Stimulated activated CD4-positive, alpha-beta T cell treated with anti-CD3 and anti-CD28 coated beads, Interleukin-4, amount 100 ng/mL, for 1 hour (primary cell): ENCODE measurements at places on chromosomes 3 and 15.
A peak's percentile ranks its signal among the peaks of the same experiment; 100 is the strongest.

- no peak for DNase-seq
Measured at GRCh38 chr3:171828902-171829770, 14.0 kb upstream of the TMEM212 start.

DNA sequence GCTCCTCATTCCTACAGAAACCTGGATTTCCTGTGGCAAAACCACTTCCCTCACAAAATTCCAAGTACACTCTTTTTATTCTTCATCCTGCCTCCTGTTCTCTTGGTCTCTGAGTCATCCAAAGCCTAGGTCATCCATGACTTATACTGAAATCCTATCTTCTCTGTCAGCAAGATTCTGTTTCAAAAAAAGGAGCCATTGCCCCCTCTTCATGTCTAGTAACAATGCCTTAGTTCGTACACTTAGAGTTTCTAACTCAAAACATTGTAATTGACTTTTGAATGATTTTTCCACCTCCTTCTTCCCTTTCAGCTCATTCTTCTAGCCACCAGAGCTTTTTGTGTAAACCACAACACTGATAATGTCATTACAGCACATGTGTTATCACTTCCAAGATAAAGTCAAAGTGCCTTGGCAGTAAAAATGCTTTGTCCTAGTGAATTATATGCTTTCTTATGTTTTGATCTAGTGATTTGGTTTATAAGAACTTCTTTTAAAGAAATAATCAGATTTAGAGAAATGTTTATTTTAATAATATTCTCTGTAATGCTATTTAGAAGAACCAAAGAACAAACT is 256.5 kb upstream of the NECTIN3 start:
- no peak for DNase-seq

GRCh38 chr15:84775867-84776449 is 27.6 kb downstream of the ZNF592 start:
- DNase-seq = no peak

DNA sequence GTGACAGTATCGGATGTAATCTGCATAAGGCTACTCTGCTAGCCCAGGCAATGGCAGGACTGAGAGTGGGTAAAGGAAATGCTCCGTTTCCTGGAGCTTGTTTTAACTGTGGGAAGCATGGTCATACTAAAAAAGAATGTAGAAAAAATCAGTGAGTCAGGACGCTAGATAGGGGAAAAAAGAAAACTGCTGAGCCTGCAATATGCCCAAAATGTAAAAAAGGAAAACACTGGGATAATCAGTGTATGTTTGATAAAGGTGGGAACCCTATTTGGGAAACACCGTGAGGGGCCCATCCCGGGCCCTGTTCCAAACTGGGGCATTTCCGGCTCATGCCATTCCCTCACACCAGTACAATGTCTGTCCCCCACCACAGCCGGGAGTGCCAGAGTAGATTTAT is 775.8 kb downstream of the ZPLD1 start:
- no peak for DNase-seq

DNA sequence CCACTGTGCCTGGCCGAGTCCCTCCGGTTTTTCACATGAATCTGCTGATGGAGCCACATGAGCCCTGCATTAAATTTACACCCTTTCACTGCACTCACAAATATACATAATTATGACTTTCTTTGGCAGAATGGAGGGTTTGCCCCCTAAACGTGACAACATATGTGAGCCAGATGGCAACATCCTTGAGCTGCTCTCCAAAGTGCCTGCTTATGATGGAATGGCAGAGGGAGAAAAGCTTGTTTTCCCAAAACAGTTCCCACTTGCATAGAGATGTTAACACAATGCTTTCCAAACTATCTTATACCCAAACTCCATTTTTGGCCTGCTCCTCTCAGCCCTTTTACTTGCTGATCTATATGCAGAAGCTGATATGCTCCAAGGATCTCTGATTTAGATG is 54.9 kb downstream of the ABCC5 start:
- no peak for DNase-seq

DNA sequence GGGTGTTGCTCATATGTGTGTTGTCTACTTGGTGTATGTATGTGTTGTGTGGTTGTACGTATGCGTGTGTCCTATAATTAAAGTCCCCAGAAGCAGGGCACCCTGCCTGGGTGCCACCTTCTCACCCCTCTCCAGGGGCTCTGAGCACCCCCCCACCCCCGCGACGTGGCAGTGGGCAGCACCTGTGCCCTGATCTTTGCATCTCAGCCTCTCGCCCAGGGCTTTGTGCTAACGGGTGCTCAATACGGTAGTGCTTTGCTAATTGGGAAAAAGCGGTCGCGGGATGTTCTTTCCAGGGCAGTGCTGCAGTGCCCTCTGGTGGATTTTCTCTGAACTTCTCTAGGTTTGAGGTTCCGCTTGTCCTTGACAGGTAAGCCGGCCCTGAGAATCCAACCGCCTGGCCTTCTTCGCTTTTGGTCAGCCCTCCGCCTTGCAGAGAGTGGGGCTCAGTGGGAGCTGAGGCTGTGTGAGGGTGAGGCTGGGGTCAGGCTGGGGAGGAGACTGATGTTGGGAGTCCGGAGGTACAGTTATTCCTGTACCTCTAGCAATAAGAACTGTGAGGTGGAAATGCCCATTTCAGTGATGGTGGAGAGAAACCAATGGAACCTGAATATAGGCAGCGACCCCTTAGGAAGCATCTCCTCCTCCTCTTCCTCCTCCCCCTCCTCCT is 17.6 kb upstream of the EPHB3 start:
- DNase-seq = peak; percentile 58

DNA sequence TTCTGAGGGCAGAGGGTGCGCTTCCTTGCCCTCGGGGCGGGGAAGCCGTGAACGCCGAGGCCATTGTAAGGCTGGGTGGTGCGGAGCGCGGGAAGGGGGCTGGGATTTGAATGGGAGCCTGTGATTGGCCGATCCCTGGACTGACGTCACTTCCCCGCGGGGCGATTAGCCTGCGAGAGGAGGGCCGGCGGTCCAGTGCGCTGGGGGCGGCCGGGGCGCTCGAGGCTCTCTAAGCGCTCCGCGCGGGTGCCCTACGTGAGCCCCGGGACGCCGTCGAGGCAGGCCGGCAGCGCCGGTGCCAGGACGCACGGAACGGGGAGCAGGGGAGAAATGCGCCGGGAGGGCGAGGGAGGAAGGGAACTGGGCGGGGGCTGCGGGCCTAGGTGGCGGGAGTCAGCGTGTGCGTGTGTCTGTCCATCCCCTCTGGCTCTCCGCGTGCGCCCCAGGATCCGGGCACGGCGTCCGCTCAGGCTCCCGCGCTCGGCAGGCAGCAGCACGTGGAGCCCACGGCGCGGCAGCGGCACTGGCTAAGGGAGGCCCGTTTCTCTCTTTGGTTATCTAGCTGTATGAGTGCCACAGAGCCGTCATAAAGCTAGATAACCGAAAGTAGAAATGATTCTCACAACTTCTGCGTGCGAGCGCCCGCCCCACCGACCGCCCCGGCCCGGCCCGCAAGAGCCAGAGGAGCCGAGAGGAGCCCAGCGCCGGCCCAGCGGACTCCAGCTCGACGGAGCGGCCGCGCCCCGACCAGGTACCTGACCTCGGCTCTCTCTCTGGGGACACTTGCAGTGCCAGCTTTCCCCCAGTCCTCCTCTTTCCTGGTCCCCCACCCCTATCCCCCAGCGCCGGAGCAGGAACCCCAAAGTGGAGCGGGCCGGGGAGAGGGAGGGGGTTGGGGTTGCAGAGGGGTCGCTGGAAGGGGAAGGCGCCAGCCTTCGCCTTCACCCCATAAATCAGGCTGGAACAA is 33.1 kb upstream of the POLG start:
- DNase-seq = peak; percentile 20

DNA sequence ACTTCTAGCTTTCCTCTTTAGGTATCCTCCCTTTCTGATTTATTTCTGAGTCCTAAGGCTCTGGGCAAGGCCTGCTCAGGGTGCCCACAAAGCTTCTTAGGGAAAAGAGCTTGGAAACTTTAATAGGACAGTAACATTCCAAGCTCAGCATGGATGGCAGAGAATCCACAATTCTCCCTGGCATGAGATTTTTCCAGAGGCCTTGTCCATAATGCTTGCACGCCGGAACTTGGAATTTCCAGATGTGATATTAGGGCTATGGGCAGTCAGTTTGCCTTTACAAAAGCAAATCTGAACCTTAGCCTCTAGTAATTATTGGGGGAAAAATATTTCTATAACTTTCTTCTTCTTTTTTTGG is 139.0 kb upstream of the RBMS3 start:
- DNase-seq = no peak

- DNase-seq = no peak
Measured at GRCh38 chr3:181484026-181484425, 227.7 kb upstream of the SOX2 start.

DNA sequence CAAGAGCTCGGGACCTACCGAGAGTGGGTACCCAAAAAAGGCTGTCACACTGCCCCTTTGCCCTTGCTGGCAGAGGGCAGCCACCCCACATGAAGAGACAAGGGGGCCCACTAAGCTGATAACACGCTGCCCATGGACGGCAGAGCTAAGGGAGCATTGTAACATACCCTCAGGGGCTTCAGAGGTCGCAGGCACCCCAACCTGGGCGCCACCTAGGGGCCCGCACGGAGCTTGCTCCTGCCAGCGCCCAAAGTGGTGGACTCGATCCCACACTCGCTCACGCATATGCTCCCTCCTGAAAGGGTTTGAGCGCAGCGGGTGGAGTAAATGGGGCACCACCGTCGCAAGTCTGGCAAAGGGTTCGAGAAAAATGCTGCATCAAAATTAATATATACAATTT is 975.4 kb downstream of the ZPLD1 start:
- DNase-seq = no peak

DNA sequence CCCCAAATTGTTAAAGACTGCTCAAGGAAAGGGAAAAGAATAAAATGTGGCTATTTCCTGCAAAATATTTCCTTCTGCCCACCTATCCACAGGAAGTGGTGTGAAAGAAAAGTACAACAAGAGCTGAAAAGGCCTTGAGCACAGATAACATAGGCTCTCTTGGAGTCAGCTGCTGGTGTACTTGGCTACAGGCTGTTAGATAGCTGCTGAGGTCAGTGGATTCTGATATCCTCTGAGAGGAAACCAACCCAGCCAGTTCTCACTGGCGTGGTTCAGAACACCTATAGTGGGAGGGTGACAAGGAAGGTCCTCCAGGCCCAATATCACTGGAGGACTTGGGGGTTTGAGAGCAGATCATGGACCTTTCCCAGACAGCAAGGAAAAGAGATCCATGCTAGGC is 124.4 kb upstream of the GAP43 start:
- DNase-seq = no peak

DNA sequence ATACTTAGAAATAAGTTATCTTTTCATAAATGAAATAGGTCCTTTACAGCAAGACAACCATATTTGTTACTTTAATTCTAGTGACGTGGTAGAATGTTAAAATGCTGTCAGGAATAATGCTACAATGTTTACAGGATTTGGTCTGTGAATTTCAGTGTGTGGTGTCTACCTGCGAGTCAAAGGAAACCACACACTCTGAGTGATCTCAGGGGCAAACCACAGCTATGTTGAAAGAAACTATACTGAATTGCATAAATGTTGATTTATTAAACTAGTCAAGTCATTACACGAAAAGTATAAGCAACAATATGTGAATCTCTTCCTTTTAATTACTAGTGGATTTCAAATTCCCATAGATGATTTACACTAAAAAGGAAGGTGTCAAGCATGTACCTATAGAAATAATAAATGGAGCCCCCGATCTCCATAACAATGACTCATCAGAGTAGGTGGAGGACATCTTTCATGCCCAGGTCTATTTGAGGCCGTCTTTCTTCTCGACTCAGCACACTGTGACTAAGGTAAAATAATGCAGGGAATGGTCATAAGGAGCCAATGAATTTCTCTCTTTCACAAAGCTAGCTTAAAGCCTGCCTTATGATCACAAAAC is 463.0 kb downstream of the ERC2 start:
- no peak for DNase-seq

GRCh38 chr3:40465111-40465407 is 7.9 kb downstream of the RPL14 start:
- no peak for DNase-seq

DNA sequence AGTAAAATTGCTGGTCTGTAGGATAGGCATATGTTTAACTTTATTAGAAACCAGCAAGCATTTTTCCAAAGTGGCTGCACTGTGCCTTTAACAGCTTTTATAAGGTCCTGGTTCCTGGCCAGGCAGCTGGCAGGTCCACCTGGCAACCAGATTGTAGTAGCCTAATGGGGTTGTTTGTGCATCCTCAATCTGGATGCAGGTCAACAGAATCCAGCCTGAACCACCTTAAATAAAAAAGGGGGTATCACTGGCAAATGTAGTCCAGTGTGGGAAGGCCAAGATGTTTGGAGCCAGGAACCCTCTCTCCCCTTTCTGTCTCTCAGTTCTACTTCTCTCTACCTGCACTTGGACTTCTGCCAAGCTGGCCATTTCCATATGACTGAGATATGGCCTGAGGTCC is 200.3 kb downstream of the ZNF621 start:
- DNase-seq = no peak

DNA sequence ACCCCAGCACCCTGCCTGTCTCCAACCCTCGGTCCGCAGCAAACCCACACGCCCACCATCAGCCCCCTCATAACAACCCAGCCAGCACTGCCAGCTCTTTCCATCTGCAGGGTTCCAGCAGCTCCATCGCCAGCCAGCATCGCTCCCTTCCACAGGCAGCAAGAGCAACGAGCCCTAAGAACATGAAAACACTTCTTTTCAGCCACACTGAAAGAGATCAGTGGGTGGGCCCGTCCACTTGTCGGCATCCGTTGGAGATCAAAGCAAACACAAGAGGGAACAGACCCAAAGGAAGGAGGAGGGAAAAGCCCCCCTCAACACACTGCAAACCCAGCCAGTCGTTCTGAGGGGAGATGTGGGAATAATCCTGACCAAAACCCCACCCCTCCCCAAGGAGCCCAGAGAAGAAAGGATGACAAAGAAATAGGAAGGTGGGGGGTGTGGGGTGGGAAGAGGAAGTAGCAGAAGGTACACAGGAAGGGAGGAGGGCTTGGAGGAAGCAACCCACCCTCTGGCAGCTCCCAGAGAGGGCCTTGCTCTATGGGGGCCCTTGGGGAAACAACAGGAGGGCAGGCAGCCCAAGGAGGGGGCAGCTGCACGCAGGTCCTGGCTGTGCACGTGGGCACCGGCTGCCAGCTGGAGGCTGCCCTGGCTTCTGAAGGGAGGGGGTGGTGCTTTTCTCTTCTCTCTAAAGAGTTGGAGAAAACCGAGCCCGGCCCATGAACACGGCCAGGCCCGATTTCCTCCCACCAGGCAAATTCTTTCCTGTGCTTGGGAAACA is 473.6 kb upstream of the PROK2 start:
- DNase-seq = peak; percentile 14

DNA sequence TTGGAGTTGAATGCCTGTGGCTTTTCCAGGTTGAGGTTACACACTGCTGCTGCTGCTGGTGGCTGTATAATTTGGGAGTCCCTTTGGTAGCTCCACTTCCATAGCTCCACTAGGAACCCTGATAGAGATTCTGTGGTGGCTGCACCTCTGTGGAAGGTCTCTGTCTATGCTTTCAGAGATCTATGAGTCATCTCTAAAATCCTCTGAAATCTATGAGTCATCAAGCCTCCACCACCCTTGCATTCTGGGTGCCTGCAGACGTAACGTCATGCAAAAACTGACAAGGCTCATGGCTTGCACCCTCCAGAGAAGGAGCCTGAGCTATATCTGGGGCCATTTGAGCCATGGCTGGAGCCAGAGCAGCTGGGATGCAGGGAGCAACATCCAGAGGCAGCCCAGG is 1037.0 kb upstream of the CFAP20DC start:
- peak; percentile 31 for DNase-seq
